ENCODE measurements at places on chromosomes 1 and 21.

DNA sequence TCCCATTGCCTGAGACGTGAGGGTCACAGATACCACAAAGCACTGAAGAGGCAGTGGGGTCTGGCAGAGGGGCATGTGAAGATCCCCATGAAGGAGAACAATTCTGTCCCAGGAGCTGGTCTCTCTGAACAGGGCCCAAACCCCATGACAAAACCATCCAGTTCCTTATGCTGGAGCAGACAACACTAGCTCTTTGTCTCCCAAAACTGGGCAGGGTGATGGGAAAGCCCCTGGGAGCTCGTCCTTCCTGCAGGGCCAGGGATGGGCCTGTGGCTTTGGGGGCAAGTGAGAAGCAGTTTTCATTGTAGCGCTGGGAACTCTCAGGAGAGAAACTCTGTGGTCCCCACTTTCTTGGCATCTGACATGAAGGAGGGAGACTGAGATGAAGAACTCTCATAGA lies 8.8 kb downstream of the ETV3L start:
- DNase-seq, result no peak

DNA sequence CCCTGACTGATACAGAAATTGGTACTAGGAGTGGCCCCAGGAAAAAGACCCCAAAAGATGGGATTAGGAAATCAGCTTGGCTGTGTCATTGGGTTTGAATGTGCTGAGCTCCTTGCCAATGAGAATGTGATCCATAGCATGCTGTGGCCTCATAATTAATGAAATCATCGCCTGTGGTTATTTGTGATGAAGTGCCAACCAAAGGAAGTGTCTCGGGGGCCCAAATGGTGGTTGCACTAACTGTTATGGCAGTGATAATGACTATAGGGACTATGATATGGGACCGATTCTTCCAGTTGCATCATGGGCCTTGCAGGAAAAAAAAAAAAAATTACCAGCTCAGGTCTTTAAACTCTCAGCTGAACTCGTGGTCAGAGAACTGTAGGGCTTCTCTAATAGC lies 15.4 kb upstream of the ZDHHC18 start:
- DNase-seq, result no peak

GRCh38 chr1:29542548-29542947 lies 306.2 kb downstream of the PTPRU start:
- no peak for DNase-seq

DNA sequence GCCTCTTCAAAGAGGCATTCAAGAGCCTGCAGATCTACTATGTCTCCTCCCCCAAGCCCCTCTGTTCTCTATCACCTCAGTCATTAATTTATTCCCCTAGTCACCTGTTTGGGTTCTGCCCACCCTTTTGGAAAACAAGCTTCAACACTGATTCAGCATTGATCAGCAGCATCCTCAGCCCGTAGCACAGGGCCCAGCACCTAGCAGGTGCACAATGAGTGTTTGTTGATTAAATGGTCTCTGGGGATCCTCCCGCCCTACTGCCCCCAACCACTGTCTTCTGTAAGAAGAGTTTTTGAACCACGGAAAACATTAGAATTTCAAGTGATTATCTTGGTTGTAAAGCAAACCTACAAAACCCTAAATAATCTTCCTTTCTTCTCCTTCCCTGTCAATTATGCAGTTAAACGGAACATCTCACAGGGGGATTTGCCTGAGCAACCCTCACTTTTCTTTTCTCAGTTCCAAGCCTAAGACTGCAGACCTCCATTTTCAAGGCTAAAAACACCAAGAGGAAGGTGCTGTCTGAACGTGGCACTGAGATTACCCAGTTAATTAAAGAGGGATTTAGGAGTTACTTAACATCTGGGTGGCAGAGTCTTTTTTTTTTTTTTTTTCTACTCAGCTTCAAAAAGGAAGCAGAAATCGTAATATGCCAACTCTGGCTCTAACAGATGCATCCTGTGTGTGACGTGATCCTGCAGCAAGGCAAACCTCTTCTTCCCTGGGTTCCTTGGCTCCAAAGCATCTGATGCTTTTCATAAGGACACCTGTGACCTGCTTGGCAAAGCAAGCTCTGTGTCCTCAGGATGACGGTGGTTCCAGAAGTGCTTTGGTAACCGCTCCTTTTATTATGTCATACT lies 163.0 kb downstream of the KAZN start:
- no peak for DNase-seq

All from activated CD4-positive, alpha-beta T cell treated with anti-CD3 and anti-CD28 coated beads for 48 hours (primary cell).